ENCODE measurements at places on chromosomes 2 and 18.

DNA sequence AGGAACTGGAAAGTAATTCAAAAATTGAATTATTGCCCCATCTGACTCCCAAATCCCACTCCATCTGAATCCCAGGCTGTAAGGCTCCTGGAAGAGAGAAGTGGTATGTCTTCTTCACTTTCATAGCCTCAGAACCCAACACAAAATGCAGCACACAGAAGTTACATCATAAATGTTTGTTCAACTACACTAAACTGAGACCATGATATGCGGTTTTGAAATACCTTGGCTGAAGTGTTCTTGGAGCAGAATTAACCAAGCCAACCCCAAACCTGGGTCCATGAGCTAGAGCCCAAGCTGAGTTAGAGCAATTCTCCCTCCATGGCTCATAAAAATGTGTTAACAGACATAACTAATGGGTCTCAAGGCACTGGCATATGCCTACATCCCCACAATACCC lies 23.3 kb downstream of the NEB start:
- no peaks in the 10 kb centered on the region for H3K27me3 ChIP-seq
- no peak overlapping the region for H3K27ac ChIP-seq
- no peaks in the 10 kb centered on the region for H3K36me3 ChIP-seq
- no peak overlapping the region for H3K4me3 ChIP-seq
- no peak for DNase-seq
- no peaks in the 10 kb centered on the region for H3K4me1 ChIP-seq

DNA sequence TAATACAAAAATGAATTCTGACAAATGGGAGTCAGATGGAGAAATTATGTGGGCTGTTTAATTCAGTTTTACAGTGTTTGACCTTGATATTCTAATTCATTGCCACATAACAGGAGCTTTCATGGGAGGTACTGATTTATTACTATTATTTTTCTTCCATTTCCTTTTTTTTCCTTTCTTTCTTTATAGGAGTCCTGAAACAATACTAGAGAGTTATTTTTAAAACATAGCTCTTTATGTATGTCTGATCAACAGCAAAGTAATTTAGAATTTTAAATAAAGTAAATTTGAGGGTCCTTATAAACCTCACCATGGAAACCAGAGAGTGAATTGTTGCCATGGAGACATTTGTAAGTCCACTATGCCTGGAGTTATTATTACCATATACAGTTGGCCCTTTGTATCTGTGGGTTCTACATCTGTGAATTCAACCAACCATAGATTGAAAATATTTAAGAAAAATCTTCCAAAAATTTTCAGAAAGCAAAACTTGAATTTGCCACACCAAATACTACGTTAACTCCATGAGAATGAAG lies 40.9 kb upstream of the PPP4R1 start:
- DNase-seq = no peak
- H3K4me3 ChIP-seq = no peak overlapping the region
- no peaks in the 10 kb centered on the region for H3K36me3 ChIP-seq

DNA sequence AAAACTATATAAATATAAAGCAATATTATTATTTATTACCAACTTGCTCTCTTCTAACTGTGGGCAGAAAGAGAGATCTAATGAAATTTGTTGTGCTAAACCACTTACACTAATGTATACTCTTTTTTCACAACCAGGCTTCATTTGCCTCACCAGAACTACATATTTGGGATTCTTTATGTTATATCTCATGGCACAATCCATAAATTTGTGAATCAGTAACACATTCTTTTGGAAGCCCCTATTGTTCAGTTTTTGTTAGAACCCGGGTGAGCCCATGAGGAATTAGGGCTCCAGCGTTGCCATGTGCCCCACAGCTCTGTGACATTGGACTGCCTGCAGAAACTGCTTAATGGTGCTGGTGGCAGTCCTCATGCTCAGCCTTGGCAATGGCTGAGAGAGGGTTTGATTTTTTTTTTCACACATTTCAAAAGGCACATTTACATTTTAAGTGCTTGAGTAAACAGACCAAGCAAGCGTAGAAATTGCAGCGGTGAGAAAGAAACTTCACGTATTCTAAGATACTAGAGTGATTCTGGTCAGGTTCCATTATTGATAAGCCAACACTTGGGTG lies 15.3 kb downstream of the VIT start:
- no peaks in the 10 kb centered on the region for H3K36me3 ChIP-seq
- H3K27ac ChIP-seq = no peak overlapping the region
- H3K4me1 ChIP-seq = peaks cover 4% of the 10 kb centered on the region
- no peak for DNase-seq

- no peak overlapping the region for H3K27ac ChIP-seq
- peaks cover 17% of the 10 kb centered on the region for H3K4me1 ChIP-seq
- no peaks in the 10 kb centered on the region for H3K36me3 ChIP-seq
- H3K4me3 ChIP-seq = no peak overlapping the region
These were observed 36.2 kb upstream of the ACAA2 start for GRCh38 chr18:49849331-49850217.

GRCh38 chr18:23885750-23886149 lies 128.8 kb upstream of the TTC39C start:
- no peak overlapping the region for H3K4me3 ChIP-seq
- H3K36me3 ChIP-seq = no peaks in the 10 kb centered on the region
- H3K4me1 ChIP-seq = peaks cover 6% of the 10 kb centered on the region

DNA sequence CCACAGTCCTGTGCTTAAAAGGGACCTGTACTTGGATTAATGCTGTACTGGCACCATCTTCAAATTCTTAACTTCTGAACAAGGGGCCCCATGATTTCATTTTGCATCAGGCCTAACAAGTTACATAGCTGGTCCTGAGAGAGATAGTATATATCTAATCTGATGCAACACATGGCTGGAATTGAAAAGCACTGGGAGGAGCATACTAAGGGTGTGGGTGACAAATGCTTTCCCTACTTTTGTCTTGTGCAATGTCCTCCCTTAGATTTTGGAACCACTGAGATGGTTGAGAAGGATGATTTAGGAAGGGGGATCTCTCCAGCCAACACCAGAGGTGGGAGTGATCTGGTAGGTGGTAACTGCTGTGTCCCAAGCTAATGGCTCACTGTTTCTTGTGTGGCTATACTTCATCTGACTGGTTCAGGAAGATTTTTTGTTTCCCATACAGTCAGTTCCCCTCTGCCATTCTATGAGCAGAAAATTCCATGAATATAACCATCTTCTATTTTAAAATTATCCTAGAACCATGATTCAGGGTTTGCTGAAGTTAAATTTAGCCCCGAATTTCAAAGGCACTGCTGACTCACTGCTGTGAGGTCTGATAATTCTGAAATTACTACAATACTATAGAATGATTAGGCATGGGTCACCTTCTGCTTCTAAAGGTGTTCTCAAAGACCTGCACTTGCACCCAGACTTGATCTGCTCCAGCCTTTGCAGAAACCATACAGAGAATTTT lies 108.3 kb upstream of the NCKAP5 start:
- peaks cover 14% of the 10 kb centered on the region for H3K4me1 ChIP-seq
- H3K27ac ChIP-seq = no peak overlapping the region
- DNase-seq = no peak
- H3K27me3 ChIP-seq = no peaks in the 10 kb centered on the region
- no peaks in the 10 kb centered on the region for H3K36me3 ChIP-seq

DNA sequence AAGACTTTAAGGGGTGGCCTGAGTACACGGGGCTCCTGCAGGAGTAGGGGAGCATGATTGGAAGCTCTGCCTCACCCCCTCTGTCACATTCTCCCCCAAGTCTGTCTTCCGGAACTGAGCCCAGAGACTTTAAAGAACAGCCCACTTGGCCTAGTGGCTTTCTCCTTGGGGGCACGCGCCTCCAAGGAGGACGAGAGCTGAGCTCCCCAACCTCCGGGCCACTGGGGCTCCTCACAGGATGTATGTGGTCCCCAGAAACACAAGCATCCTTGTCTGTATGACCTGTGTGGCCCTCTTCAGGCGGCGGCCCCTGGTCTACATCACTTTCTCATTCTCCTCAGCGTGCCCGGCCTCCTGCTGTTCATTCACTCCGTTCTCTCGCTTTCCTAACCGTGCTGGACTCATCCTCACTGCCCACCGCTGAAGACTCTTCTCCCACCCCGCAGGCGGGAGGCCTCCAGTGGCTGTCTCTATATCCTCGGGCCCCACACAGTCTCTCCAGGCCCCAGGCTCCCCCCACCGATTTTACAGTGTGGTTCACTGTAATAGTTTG lies 23.7 kb downstream of the KCNF1 start:
- no peak for DNase-seq
- H3K27me3 ChIP-seq = peaks cover 7% of the 10 kb centered on the region
- peaks cover 19% of the 10 kb centered on the region for H3K4me1 ChIP-seq
- H3K27ac ChIP-seq = peak overlapping the region; percentile 23
- H3K36me3 ChIP-seq = peaks cover 10% of the 10 kb centered on the region

GRCh38 chr2:66362701-66363100 lies 72.2 kb upstream of the MEIS1 start:
- no peaks in the 10 kb centered on the region for H3K36me3 ChIP-seq
- H3K27ac ChIP-seq = no peak overlapping the region
- no peak overlapping the region for H3K4me3 ChIP-seq
- no peak for DNase-seq
- H3K27me3 ChIP-seq = no peaks in the 10 kb centered on the region
- peaks cover 4% of the 10 kb centered on the region for H3K4me1 ChIP-seq

- no peaks in the 10 kb centered on the region for H3K4me1 ChIP-seq
- no peak overlapping the region for H3K27ac ChIP-seq
- no peaks in the 10 kb centered on the region for H3K27me3 ChIP-seq
These were observed 67.0 kb downstream of the OLA1 start for GRCh38 chr2:174181368-174181767.

DNA sequence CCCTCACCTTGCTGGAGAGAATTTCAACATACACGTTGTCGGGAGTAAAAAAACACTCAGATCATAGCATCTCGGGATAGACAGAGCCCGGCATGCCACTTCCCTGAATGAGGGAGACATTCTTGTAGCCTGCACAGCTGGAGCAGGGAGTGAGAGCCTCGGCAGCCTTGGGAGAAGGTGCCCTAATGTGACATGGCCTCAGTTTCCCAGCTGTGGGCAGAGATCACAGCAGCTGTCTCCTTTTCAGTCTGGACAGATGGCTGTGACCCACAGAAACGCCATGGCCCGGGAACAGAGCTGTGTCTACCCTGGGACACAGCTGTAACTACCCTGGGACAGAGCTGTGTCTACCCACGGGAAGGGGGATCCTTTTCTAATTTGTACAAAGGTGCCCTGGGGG lies 55.9 kb downstream of the HS1BP3 start:
- H3K36me3 ChIP-seq = no peaks in the 10 kb centered on the region
- no peak overlapping the region for H3K4me3 ChIP-seq
- no peak overlapping the region for H3K27ac ChIP-seq
- H3K27me3 ChIP-seq = peaks cover 2% of the 10 kb centered on the region
- DNase-seq = peak; percentile 10

GRCh38 chr2:71602115-71602495 lies 148.7 kb downstream of the DYSF start:
- peaks cover 6% of the 10 kb centered on the region for H3K36me3 ChIP-seq
- H3K4me3 ChIP-seq = no peak overlapping the region
- peaks cover 24% of the 10 kb centered on the region for H3K4me1 ChIP-seq
- H3K27ac ChIP-seq = no peak overlapping the region
- peaks cover 4% of the 10 kb centered on the region for H3K27me3 ChIP-seq
- no peak for DNase-seq

DNA sequence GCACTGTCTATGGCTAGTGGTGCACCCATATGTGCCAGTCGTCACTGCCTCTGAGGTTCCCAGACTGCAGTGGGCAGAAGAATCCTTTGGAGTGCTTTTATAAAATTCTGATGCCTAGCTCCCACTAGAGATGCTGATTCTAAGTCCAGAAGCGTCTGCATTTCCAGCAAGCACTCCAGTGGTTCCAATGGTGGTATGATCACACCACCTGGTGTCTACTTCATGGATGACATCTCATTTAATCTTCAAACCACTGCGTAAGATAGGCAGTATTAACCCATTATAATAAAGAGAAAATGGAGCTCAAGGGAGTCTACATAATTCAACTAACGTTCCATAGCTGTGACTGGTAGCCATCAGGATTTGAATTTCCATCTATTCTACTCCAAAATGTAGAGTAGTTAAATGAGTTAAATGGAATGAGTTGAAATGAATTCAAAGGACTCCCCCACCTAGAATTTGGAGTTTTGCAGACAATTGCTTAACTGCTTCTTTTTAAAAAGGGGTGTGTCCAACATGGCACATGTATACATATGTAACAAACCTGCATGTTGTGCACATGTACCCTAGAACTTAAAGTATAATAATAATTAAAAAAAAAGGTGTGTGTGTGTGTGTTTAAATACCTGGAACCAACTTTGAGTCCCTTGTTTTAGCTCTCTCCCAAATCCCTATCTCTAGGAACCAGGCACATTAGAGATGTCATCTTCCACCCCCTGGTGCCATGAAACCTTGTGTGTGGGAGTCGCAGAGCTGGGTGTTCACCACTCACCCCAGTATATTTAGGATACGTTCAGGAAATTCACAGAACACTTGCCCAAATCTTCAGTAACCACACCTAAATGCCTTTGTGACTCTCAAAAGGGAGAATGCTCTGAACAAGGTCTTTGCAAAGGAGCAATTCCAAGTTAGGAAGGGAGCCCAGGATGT lies 14.1 kb downstream of the LAMA3 start:
- no peaks in the 10 kb centered on the region for H3K27me3 ChIP-seq
- H3K27ac ChIP-seq = no peak overlapping the region
- H3K4me3 ChIP-seq = no peak overlapping the region

- H3K27me3 ChIP-seq = peaks cover 6% of the 10 kb centered on the region
- peaks cover 2% of the 10 kb centered on the region for H3K4me1 ChIP-seq
- no peak overlapping the region for H3K27ac ChIP-seq
- H3K36me3 ChIP-seq = peaks cover 7% of the 10 kb centered on the region
- H3K4me3 ChIP-seq = no peak overlapping the region
These were observed 134.1 kb upstream of the EPAS1 start for GRCh38 chr2:46163098-46163430.

GRCh38 chr2:127082974-127083373 lies 24.0 kb downstream of the BIN1 start:
- H3K27me3 ChIP-seq = peaks cover 16% of the 10 kb centered on the region
- peaks cover 31% of the 10 kb centered on the region for H3K4me1 ChIP-seq
- H3K27ac ChIP-seq = no peak overlapping the region
- H3K4me3 ChIP-seq = no peak overlapping the region
- no peaks in the 10 kb centered on the region for H3K36me3 ChIP-seq

DNA sequence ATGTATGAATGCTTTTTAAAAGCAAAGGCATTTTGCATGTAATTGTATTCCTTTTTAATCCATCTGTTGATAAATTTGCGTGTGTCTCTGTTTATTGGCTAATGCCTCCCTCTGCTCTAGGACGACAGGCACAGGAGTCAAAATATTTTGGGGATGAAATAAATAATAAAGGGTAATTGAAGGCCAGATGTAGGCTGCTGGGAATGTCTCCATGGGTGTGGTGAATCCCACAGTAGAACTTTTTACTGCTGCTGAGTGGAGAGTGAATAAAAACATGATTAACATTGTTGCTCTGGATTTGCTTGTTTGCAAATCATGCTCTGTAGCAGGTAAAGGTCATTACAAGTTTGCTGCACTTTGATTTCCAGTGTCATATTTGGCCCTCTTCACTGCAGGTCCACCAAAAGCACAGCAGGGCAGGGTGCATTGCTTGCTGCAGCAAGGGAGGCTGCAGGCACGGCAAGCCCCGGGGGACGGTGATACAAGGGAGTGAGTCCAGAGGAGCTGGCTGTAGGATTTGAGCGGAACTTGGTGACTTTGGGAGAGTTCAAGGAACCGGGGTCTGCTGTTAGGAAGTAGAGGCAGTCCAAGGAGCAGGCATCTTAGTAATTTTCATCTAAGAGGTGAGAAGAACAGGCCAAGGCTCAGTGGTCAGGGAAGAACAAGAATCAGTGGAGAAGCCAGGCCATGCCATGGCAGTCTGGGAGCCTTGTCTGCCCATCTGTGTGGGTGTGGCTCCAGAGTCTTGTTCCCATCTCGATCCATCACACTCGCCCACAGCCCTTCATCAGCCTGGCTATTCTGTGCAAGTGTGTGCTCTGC lies 201.5 kb upstream of the RAB6C start:
- no peak overlapping the region for H3K4me3 ChIP-seq
- H3K27ac ChIP-seq = no peak overlapping the region
- H3K36me3 ChIP-seq = no peaks in the 10 kb centered on the region
- peaks cover 4% of the 10 kb centered on the region for H3K27me3 ChIP-seq
- peaks cover 9% of the 10 kb centered on the region for H3K4me1 ChIP-seq

Data from glutamatergic neuron (in vitro differentiated cells).